ENCODE measurements at places on chromosomes 1 and 21. TPM values are rescaled to one million over a fixed set of nuclear protein-coding genes. Genes with fewer than 3 reads are reported as not detected.

The PRELP gene
- 47.5 TPM for total RNA-seq

The LHX8 gene
- total RNA-seq: not detected

The SLFNL1 gene
- total RNA-seq: 4.8 TPM

The TADA1 gene
- total RNA-seq: 9.6 TPM

The EPS8L3 gene
- total RNA-seq: not detected

The SPRR5 gene
- total RNA-seq: not detected

The ARHGEF10L gene
- total RNA-seq: 57.9 TPM

The ZNF362 gene
- total RNA-seq: 30.7 TPM

The LEFTY2 gene
- 1.2 TPM for total RNA-seq

Data from lower lobe of right lung (tissue), 2 donors.